DMS79 treated with DMSO at 0.1 percent for 48 hours (cell line): ENCODE measurements at places on chromosomes 2 and 18.

GRCh38 chr18:60090170-60090569 is 190.4 kb downstream of the PMAIP1 start:
- no peak for DNase-seq

- DNase-seq = no peak
These were observed 74.8 kb downstream of the LYPD1 start for GRCh38 chr2:132595186-132595585.

DNA sequence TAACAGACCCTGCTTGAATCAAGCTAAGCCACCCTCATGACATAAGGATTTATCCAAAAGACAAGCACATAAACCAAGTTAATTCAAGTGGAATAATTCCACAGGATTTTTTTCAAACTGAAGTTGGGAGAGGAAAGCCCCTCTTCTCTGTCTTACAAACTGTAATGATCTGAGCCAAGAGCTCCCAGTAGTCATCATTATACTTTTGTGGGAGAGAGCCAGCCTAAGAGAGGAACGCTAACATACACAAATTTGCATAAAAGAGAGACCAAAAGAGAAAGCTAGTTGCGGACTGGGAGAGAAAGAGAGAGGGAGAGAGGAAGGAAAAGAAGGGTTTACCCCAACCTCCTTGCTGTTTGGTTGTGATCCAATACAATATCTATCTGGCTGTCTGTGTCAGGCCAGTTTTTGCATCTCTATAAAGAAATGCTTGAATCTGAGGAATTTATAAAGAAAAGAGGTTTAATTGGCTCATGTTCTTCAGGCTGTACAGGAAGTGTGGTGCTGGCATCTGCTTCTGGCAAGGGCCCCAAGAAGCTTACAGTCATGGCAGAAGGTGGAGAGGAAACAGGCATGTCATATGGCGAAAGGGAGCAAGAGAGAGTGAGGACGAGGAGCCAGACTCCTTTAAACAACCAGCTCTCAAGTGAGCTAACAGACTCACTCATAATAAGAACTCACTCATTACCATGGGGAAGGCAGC is 20.8 kb upstream of the PUM2 start:
- DNase-seq = no peak

GRCh38 chr2:36682562-36682961 is 13.9 kb upstream of the VIT start:
- DNase-seq = no peak
